Fibroblast of skin of abdomen (primary cell): ENCODE measurements at places on chromosomes 4 and X.

- no peak for DNase-seq
Observed at GRCh38 chr4:182799515-182800215, 117.5 kb downstream of the DCTD start.

DNA sequence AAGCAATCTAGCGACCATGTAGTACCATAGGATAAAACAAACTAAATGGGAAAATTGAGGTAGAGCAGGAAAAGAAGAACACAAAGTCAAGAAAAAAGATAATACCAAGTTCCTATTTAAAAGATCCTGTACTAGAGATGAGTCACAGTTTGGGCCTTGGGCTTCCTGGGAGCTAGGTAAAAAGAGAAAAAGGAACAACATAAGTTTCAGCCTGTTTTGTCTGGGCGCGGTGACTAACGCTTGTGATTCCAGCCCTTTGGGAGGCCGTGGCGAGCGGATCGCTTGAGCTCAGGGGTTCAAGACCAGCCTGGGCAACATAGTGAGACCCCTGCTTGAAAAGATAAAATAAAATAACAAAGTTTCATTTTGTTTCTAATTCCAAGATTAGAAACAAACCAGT, 14.0 kb upstream of the TMEM156 start:
- no peak for DNase-seq

GRCh38 chrX:151801980-151802379, 67.4 kb downstream of the CNGA2 start:
- DNase-seq, result no peak

DNA sequence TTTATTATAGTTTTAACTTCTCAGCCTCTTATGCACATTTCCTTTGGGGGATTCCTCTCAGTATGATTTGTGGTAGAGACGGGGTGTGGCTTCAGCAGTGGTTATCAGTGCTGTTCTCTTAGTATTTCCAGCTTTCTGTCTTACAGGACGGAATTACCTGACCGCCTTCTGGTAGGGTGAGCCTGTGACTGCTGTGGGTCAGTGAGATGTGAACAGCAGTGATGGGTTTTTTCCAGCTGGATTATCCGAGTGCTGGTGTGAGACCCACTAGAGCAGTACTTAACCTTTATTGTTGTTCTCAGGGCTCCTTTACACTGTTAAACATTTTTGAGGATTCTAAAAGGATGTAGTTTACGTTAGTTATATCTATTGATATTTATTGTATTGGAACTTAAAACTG, 135.2 kb downstream of the SLIT2 start:
- no peak for DNase-seq

DNA sequence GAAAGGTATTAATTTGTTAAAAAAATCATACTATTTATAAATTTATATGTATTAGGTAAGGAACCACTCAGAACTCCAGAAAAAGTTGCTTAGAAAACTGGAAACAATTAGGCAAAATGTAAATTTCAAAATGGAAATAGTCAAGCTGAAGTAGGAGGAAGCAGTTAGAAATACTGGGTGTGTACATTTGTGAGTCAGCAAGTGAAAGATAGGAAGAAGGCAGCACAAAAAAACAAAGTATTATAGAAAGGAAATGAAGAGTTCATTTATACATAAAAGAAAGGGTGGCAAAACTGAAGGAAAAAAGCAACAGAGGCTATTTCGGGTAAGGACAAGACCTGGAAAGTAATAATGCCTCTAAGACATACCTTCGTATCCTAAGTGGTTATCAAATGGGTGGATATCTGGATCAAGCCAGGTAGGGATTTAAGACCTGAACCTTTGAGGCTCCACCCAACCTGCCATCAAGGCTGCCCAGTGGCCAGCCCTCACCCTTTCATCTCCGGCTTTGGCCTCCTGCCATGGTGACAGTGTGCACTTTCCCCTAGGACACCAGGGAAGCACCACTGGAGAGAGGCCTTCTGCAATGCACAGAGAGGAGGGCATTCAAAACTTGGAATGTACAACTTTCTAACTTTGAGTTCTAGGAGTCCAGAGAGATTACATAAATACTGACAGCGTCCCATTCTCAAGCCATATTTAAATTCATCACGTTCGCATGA, at the start of gene LRRC66:
Gene LRRC66, minus strand, starts transcription at position 428 of the 722 bp plus-strand sequence. CDS start 2,750 bp downstream, outside the sequence.
- no peak for DNase-seq

DNA sequence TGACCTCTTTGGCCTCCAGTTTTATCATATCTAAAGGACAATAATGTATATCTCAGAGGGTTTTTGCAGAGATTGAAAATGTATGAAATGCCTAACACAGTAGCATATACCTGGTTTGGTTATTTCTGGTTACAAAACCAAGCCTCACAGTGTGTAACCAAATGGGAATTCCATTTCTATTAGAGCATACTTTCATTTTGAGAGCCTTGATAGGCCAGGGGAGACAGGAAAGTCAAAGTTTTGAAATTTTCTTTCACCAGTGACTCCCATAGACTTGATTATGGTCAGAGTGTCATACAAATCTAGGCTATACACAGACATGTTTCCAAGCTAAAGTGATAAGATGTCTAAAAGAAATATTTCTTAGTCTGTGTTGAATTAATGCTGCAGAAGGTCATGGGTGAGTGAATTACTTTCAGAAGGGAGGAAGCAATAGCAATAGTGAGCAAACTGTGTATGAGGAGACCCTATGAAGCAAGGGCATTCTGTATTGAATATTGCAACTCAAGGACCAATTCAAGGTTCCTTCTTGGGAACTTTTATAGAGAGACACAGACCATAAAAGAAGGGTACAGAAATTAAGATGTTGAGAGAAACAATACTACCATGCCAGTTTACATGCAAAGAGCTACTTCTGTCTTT, 151.1 kb downstream of the PDE5A start:
- no peak for DNase-seq

DNA sequence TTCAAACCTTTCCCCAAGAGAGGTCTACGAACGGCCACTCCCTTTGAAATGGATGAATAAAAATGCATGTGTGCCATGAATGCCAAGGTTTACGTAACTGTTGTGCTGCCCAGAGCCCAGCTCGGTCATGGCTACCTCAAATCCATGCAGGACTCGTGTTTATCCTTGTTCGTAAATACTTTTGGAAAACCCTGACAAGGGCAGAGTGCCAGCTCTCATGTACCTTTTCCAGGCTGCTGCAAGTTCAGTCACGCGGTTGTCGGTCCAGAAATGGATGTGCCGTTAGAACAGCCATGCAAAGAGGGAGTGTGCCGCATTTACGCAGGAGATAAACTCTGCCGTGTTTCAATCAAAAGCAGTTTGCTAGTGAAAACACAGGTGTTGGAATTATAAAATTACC, 123.4 kb downstream of the AMELX start:
- no peak for DNase-seq

DNA sequence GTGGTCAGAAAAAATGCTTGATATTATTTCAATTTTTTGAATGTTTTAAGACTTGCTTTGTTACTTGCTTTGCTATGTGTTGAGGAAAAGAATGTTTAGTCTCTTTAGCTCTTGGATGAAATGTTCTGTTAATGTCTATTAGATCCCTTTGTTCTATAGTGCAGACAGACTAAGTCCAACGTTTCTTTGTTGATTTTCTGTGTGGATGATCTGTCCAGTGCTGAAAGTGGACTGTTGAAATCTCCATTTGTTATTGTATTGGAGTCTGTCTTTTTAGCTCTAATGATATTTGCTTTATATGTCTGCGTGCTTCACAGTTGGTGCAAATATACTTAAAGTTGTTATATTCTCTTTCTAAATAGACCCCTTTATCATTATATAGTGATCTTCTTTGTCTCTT, 220.6 kb downstream of the GUCY2F start:
- DNase-seq, result no peak

- no peak for DNase-seq
Observed at GRCh38 chr4:142698552-142698951, 147.5 kb downstream of the INPP4B start.

DNA sequence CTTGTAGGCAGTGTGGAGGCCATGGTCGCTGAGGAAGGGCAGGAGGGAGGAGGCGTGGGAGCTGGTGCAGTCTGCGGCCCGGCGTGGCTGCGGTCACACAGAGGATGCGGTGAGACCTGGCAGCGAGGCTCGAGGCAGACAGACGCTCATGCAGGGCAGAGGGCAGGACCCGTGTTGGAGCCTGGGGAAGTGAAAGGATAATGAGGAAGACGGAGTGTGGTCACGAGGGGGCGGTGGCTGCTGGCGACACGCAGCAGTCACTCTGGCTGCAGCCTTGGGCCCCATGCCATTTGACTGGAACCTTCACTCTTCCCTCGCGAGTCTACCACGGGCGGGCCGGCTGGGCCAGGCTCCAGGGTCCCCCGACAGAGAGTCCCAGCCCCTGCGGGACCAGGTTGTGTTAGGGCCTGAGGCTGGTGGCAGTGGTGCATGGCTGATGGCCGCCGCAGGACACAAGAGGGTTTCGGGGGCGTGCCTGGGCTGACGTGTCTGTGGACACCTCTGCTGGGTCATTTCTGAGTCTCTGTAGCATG, 68.8 kb upstream of the HGFAC start:
- no peak for DNase-seq

- DNase-seq, result no peak
Observed at GRCh38 chr4:99572527-99573240, 1.9 kb upstream of the MTTP start.

GRCh38 chr4:109733728-109734127, 3.9 kb upstream of the PLA2G12A start:
- DNase-seq, result no peak

- DNase-seq, result no peak
Observed at GRCh38 chr4:15875663-15876460, 62.7 kb downstream of the FGFBP1 start.

DNA sequence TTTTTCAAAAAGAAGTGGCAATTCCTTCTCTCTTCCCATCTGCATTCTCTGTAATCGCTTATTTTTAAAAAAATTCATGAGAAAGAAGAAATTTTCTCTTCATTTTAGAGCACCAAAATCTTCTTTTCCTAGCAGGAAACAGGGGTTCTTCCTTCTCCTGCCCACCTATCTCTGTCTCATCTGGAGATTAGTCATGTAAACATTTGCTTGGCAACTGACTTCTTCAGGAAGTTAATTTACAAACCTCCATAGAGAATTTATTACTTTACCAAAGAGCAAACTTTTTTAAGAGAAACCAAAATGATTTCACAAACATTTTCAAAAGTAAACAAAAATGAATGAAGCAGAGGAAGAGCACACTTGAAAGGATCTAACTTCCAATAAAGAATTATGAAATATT, 13.5 kb downstream of the TTC29 start:
- DNase-seq, result no peak

- no peak for DNase-seq
Observed at GRCh38 chrX:85977218-85977617, 70.1 kb downstream of the CHM start.

DNA sequence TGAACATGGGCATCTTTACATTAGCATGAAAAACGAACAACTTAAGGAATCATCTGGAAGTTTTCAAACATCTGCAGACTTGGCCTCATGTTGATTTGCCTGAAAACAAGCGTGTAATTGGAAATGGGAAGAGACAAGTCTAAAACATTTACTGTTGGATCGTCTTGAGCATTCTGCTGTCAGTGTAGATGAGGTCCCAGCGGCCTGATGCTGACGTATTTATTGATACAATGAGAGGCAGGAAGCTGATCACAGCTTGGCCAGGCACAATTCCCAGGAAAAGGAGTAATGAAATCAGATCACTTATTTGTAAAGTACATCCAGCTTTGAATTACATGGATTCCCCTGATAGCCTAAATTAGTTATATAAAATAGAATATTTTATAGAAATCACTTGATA, 210.6 kb downstream of the CLCN4 start:
- DNase-seq, result no peak

DNA sequence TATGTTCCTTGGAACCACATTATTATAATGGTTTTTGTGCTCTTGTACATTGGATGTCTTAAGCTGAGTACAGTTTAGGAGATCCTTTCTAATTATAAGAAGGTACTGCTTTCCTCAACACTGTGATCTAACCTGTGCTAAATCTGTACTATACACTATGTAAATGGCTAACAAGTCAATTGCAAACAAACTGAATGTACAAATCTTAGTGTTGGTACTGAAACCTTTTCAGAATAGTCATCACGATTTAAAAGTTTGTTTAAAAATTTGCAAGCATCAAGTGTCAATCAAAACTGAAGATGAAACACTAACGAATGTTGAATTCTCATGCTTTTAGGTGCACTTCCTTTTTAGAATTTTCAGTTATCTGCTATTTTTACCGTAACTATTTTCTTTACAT, 2090.4 kb upstream of the TENM3 start:
- no peak for DNase-seq

- no peak for DNase-seq
Observed at GRCh38 chr4:22435652-22436051, 80.2 kb downstream of the ADGRA3 start.

GRCh38 chrX:111507933-111508332, 3.5 kb upstream of the SERTM2 start:
- DNase-seq, result no peak

DNA sequence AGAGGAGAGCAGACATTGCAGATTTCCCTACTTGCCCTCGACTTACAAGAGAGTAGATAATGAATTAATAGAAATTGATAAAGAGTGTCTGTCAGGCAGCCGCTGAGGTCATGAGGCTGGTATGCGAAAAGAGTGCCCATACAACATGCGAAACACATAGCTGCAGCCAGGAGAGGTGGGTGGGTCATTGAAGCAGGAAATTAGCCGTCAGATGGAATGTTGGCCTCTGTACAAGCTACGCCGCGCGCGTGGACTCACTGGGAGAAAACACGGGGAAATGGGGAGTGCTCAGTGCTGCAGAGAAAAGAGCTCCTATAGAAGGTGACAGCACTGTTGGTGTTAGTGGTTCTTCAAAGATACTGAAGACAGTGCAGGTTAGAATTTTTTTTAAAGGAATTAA, 125.1 kb downstream of the RAPGEF2 start:
- DNase-seq, result peak; percentile 91

GRCh38 chr4:185958094-185958747, 110.7 kb upstream of the TLR3 start:
- DNase-seq, result no peak

- DNase-seq, result no peak
Observed at GRCh38 chr4:147477439-147477838, 3.5 kb upstream of the EDNRA start.

GRCh38 chr4:13524504-13525243, 19.6 kb downstream of the NKX3-2 start:
- peak; percentile 43 for DNase-seq

GRCh38 chr4:114149-114548, 10.2 kb upstream of the ZNF718 start:
- DNase-seq, result no peak

- DNase-seq, result peak; percentile 91
Observed at GRCh38 chr4:147546349-147546748, 65.5 kb downstream of the EDNRA start.

GRCh38 chr4:151418856-151419255, 9.9 kb downstream of the FHIP1A start:
- no peak for DNase-seq

- no peak for DNase-seq
Observed at GRCh38 chr4:6663596-6664393, 23.3 kb downstream of the MRFAP1 start.

GRCh38 chrX:81110286-81110685, 91.4 kb downstream of the HMGN5 start:
- DNase-seq, result no peak

DNA sequence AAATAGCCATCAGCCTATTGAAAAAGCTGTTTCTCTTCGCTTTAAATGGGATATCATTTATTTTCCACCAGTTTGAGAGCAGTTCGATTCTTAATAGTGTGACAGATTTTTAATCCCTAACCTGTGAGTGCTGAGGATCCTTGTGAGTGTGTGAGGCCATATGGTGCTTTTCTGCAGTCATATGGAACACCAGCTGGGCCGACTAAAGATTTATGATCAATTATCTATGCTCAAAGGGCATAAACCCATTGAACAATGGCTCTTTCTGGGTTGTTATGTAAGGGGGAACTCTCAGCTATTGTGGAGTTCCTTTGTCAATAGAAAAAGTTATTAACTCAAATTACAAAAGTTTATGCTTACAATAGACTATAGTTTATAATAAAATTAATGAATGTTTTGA, 1003.6 kb downstream of the FAT4 start:
- no peak for DNase-seq
